ENCODE measurements at places on chromosomes 12 and 14.

- no peak for DNase-seq
Observed at GRCh38 chr14:45145214-45145613, 9.5 kb downstream of the FANCM start.

DNA sequence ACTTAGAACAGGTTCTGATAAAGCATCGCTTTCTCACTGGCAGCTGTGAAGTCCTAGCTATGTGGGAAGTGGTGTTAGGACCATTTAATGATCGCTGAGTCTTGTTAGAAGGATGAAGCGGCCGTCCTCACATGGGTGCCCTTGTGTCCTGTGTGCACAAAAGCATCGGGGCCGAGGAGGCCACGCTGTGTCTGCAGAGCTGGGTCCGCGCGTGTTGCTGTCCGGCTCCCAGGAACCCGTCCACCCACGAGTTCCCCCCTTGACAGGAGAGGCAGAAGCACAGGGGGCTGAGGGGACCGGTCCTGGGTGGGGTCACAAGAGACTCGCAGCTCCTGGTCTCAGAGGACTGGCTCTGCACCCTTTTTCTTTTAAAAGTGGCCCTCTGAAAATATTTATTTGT, 90.4 kb downstream of the ADGRD1 start:
- no peak for DNase-seq

DNA sequence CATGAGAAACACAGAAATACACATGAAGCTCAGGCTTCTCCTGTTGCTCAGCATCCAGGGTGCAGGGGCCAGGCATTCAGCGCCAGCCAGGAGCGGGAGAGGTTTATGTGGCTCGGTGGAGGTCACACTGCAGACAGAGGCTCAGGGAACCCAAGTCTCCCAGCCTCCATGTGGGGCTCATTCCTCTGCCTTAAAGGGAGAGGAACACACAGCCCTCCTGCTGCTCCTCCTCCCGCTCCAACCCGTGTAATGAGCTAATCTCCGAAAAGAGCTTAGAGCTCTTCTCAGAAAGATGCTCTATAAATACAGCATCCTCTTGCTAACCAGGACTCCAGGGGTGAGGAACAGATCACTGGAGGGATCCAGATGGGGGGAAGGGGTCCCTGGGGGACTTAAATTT, 28.2 kb downstream of the FGF6 start:
- no peak for DNase-seq

- DNase-seq: no peak
Observed at GRCh38 chr12:98013560-98013959, 501.8 kb upstream of the TMPO start.

DNA sequence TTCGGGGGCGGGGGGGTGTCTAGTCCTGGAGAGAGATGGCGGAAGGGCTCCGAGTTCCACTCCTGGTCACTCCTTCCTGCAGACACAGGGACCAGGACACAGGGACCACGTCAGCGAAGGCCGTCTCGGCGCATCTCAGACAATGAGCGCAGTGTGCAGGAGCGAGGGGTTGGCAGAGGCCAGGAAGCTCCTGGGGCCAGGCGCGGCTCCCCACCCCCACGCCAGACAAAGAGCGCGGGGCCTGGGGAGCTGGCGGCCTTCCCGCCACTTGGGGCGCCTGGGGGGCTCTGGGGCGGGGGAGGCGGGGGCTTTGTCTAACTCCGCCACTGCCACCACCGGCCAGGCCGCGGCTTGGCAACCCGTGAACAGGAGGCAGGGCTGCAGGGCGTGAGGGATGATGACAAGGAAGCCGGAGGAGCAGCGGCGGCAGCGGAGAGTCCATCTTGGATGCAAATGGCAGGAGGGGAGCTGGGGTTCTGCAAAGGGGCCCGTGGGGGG, 2.2 kb downstream of the CDK2AP1 start:
- peak; percentile 30 for DNase-seq

GRCh38 chr12:103727638-103728037, 113.4 kb downstream of the NT5DC3 start:
- no peak for DNase-seq

DNA sequence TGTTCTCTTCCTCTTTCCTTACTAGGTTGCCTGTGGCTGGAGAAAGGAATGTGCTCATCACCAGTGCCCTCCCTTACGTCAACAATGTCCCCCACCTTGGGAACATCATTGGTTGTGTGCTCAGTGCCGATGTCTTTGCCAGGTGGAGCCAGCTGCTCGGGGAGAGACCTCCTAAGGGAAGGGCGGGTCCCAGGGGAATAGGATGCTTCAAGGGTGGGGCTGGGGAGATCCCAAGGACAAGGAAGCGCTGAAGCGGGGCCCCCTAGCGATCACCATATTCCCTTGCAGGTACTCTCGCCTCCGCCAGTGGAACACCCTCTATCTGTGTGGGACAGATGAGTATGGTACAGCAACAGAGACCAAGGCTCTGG, 10.2 kb downstream of the MARS1 start:
- no peak for DNase-seq

- DNase-seq: no peak
Observed at GRCh38 chr12:92185052-92185451, 39.4 kb upstream of the BTG1 start.

DNA sequence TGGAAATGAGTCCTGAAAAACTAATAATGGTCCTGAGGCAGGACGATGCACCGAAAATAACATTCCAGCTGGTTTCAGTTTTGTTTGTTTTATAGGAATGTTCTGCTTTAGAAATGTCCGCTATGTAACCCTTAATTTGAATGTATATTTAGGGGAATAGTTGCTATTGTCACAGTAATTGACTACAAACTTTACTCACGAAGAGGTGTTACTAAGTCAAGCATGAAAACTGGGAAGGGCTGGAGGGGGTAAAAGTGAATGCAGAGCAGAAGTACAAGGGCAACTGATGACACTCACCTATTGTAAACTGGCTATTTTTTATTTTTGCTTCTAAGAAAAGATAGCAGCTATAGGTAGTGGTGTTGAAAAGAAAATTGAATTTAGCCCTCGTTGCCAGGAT, 230.7 kb upstream of the SYT10 start:
- DNase-seq: no peak
